PC-3 (cell line): ENCODE measurements at places on chromosomes 5 and 9. TPM values are rescaled to one million over a fixed set of nuclear protein-coding genes. Genes with fewer than 3 reads are reported as not detected.

The SSBP2 gene
- total RNA-seq, result 5.8 and 9.0 TPM in 2 replicates

The PCDHGB3 gene
- total RNA-seq, result 1.2 and 1.3 TPM in 2 replicates

The GADD45G gene
- 0.69 and 2.1 TPM in 2 replicates for total RNA-seq

The C5orf58 gene
- not detected in 2 replicates for total RNA-seq

The PCDHB6 gene
- total RNA-seq, result not detected in 2 replicates

The FAXDC2 gene
- total RNA-seq, result not detected in 2 replicates

The THOC3 gene
- total RNA-seq, result 218 and 241 TPM in 2 replicates

The TLX3 gene
- not detected in 2 replicates for total RNA-seq

The LECT2 gene
- total RNA-seq, result not detected in 2 replicates

The TXNDC8 gene
- not detected in 2 replicates for total RNA-seq

The CAPSL gene
- 0.11 TPM in 1 of 2 replicates, not detected in the other for total RNA-seq

The RMRP gene
- 23,421 and 36,790 TPM in 2 replicates for total RNA-seq

The GABBR2 gene
- total RNA-seq, result 0.44 and 1.7 TPM in 2 replicates

The IL13 gene
- total RNA-seq, result not detected in 2 replicates

The PRLR gene
- 0.29 and 0.40 TPM in 2 replicates for total RNA-seq

The GAS1 gene
- not detected in 2 replicates for total RNA-seq

The MYMK gene
- not detected in 2 replicates for total RNA-seq

The UTP15 gene
- total RNA-seq, result 20.9 and 27.6 TPM in 2 replicates

The ARL14EPL gene
- not detected in 2 replicates for total RNA-seq
